NCI-H446 (cell line): ENCODE measurements at places on chromosomes 4 and X.

GRCh38 chrX:97673135-97673534 is 789.4 kb downstream of the RPA4 start:
- DNase-seq = no peak

GRCh38 chr4:31995943-31996901 is 1276.1 kb downstream of the PCDH7 start:
- peak; percentile 61 for DNase-seq

GRCh38 chr4:151887031-151887815 is 126.4 kb upstream of the GATB start:
- no peak for DNase-seq

DNA sequence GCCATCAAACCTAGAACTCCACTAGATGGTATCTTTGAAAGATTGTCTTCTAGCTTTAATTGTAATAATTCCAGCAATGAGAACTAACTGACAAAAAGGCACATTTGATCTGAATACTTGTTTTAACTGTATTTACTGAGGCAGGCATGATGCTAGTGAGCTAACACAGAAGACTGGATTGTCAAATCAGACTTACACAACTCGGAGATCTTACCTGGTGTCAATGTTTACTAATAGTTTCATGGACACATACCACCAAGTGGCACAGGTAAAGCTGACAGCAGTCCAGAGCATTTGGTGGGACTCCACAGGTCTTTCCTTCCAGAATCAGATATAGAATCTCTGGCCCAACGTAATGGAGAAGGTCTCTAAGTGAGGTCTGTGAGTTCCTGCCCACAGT is 229.9 kb upstream of the BOD1L1 start:
- DNase-seq = no peak

GRCh38 chr4:68592673-68593072 is 16.6 kb upstream of the UGT2B17 start:
- DNase-seq = no peak

- DNase-seq = no peak
Observed at GRCh38 chrX:19897091-19897490, 9.7 kb upstream of the SH3KBP1 start.

- DNase-seq = no peak
Observed at GRCh38 chrX:138664466-138664865, 47.1 kb downstream of the FGF13 start.

DNA sequence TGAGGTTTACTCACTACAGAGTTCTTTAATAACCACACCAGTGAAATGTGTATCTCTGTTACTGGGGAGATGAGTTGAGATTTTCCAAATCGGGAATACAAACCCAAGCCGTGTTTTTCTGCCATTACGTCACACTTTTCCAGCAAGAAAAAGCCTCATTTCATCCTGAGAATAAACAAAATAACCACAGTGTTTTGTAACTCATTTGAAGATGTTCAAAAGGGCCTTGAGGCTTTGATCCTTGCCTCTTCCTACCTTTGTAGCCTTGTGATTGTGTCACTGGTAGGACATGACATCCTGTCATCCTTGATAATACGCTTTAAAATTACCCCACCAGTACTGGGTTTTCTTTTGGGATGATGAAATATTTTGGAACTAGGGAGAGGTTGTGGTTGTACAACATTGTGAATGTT is 2.9 kb downstream of the USP11 start:
- no peak for DNase-seq

GRCh38 chrX:65644621-65645289 is 22.7 kb upstream of the MSN start:
- DNase-seq = peak; percentile 50

DNA sequence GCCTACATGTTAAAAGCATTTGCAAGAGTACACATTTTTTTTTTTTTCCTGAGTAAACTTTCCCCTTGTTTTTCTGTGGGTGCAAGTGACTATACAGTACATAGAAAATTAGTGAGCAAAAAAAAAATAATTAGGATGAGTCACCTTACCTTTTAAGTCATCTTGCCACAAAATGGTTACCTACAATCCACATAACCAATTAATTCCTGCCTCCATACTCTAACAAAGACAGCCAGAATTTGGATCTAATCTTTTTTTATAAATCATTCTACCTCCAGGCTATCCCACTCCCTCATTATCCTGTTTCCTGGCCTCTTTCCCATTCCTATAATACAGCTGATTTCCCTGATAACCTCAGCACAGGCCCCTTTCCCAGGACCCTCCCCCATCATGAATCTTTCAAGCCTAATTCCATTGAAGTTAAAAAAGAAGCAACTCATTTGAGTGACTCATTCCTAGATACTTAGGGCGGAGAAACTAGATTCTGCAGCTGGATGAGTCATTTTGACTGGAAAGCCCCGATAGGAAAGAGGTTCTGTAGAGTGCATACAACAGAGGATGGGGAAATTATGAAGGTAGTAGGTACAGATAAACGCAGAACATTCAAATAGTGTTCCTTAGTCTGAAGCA is 128.2 kb downstream of the C4orf51 start:
- no peak for DNase-seq
